ENCODE measurements at places on chromosomes 7 and 10.

DNA sequence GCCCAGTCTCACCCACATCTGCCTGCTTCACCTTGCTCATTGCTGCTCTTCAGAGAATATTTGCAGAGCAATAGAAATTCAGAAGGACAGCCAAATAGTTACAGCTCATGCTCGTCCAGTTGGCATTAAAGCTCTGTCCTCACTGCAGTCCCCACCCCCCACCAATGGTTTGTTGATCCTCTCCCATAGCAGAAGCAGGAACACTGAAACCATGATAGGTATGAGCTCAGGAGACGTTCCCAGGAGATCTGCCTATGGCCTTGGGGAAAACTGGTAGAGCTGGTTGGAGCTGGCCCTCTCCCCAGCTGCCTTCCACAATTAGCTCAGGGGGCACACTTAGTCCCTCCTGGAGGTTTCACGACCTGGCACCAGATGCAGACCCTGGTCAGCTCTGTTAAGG is 68.6 kb upstream of the KMT2C start:
- no peak for DNase-seq

DNA sequence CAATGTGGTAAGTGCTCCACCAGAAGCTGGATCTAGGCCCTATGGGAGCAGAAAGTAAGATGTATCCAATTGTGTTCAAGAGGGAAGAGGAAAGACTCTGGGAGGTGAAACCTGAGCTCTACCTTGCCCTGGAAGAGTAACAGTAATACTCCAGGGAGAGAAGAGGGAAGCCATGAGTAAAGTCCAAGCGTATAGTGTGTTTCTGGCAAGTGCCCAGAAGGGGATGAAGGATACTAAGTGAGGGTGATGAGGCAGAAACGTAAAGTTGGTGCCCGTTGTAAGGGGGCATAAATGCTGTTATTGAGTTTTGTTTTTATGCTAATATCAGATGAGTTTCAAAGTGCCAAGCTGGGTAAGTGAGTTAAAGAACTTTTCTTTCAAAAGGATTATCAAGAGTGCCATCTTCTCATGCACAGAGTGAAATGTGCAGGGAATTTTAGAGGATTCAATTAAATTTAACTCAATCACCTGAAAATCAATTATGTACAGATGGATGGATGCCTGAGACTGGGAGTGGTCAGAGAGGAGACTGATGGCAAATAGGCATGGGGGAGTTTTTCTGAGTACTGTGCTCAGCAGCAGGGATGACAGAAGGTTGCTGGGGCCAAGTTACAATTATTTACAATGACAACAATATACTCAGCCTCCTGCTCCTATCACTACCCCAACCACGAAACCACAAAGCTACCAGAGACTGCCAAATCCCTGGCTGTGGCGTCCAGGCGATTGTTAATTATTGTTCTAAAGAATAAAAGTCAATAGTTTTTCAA is 123.3 kb upstream of the LAMB4 start:
- DNase-seq = no peak

GRCh38 chr10:111077479-111077784 is 603 bp downstream of the ADRA2A start:
- no peak for DNase-seq

DNA sequence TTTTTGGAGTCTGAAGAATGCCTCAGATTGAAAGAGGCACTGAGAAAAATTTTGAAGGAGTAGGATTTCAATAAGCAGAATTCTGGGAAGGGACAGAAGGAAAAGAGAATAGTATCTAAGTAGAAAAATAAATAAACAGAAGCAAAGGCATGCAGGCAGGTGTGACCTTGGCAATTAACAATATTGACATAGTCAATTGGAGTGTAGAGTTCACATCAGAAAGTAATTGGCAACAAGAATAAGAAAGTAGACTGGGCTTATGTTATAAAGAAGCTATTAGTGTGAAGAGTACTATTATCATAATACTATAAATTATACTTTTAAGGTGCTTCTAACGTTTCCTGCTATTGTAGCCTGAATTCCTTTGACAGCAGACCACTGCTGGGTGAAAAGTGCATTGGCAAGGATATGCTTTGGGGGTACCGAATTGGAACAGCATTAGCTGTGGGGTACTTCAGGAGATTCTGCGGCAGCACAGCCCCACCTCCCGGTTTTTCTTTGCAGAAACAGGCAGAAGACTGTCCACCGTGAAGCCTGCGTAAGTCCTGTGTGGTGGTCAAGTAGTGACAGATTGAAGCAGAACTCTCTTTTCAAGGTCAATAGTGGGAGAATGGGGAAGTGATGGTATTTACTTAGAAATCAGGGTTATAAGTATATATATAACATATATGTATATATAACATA is 357.0 kb downstream of the THSD7A start:
- no peak for DNase-seq

- DNase-seq = no peak
Measured at GRCh38 chr7:6238309-6238925, 34.0 kb downstream of the CYTH3 start.

DNA sequence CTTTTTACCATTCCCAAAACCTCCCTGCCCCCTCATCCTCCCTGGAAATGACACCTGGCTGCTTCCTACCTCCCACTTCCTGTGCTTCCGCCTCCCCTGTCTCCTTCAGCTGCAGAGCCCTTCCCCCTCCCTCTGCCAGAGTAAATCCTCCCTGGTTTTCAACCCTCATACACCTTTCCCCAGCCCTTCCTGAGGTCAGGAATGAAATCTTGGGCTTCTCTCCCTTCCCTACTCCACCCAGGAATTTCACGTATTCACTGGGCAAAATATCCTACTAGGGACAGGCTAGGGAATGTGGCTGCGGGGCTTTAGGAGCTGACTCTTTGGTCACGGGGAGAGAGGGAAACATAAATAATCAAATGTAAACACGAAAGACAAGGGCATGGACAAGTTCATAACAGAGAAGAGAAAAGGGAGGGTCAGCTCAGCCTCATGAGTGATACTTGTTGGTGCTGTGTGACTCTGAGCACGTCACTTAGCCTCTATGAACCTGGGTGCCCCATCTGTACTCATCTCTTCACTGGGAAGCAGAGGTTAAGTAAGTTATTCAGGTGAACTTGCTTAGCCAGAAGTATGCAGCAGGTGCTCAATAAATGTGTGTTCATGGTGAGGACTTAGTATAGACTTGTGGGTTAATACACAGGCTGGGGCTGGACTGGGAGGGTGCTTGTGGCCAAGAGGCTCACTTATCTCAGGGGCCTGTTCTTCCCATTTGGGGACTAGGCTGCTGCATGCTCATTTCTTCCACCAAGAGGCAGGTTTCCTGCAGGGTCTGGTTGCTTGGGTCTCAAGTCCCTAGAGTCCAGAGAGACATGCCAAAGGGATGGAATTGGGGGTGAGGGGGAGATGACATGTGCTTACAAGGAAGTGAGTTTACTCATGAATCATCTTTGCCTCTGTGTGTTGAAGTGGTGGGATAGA is 10.0 kb upstream of the DUSP5 start:
- DNase-seq = no peak

- DNase-seq = no peak
Measured at GRCh38 chr10:49369216-49370162, 26.4 kb downstream of the DRGX start.

DNA sequence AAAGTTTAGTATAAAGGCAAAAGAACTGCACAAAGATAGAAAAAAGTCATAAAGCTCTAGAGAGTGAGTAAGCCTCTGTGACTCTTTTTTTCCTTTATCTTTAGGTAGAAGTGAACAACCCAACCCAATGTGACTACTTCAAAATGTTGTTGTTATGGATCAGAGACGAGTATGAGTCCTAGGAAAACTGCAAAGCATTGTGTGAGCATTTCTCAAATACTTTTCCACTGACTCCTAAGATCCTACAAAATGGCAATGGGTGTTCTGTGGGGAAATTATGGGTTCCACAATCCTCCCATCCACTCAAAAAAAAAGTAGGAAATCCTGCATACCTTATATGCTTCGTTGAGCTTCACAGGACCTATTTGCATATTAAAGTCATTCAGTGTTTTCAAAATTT is 177.1 kb downstream of the DGKI start:
- DNase-seq = no peak

All from hematopoietic multipotent progenitor cell (in vitro differentiated cells).